ENCODE measurements at places on chromosomes 1 and 21.
A peak's percentile ranks its signal among the peaks of the same experiment; 100 is the strongest.

- DNase-seq, result no peak
These were observed 19.7 kb upstream of the LAPTM5 start for GRCh38 chr1:30777060-30777903.

DNA sequence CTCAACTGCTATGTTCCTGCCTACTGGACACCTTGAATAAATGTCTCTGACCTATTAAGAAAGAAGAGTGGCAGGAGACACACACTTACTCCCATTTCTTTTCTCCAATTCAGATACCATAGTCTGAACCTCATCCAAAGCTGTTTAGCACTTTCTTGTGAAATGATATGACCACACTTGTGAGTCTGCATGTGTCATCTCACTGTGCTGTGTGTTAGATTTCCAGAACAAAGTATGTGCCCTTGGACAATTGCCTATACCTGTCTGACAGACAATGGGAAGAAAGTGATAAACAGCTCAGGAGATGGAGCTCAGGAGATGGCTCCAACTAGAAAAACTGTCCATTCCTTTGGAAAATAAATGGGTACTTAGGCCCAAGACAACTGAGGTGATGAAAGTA is 48.4 kb downstream of the USP48 start:
- DNase-seq, result no peak

- DNase-seq, result no peak
These were observed 1030.5 kb downstream of the KCNT2 start for GRCh38 chr1:195577748-195578147.

DNA sequence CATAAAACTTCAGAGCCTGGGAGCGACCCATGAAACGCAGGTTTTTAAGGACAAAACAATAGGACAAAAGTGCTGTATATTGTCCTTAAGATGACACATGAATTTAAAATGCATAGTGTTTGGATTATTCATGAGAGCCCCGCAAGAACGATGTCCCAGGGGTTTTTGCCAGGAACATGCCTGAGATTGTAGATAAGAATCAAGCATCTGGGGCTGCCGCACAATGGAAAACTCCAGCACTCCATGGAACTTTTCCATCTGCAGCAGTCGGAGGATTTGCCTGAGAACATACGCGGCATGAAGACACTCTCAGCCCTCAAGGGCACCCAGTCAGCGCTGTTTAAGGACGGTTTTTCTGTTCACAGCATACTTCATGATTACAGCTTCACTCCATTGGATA is 5.3 kb upstream of the ERG start:
- no peak for DNase-seq

- DNase-seq, result no peak
These were observed 857.9 kb downstream of the BRINP3 start for GRCh38 chr1:189619682-189620332.

DNA sequence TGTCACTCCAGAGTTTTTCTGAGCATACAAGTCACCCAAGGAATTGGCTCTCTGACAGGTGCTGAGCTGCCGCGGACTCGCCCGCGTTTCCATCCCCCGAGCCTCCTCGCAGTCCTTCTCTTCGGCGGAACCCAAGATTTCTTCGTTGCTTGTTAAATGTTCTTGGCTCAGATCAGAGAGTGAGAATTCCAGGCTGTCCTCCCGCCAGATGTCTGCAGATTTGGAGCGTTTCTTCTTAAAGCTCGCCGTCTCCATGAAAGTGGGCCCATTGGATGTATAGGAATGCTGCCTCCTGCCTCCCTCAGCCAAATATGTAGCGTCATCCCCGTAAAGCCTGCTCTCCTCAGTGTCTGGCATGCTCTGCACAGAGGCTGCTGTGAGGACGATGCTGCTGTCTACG is 77.8 kb downstream of the TIAM1 start:
- no peak for DNase-seq

- no peak for DNase-seq
These were observed 764.8 kb downstream of the ADGRL2 start for GRCh38 chr1:82565546-82565945.

DNA sequence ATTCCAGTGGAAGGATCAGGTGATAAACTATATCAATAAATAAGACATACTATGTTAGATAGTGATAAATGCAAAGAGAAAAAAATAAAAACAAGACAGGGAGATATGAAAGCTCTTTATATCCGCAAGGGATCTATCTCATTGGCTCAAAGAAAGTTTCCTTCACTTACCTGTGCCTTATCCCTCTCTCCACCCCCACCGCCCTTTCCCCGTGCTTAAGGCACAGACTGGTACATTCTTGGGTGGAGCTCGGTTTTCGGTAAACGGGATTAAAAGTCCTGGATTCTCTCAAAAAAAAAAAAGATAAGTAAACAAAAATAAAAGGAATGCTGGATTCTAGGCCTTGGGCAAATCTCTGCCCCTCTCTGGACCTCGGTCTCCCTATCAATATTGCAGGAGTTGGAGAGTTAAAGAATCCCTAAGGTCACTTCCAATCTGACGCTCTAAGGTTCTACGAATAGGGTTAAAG is 593 bp upstream of the DNAJC16 start:
- DNase-seq, result no peak

GRCh38 chr1:104648269-104648691 is 898.6 kb downstream of the AMY1C start:
- no peak for DNase-seq

DNA sequence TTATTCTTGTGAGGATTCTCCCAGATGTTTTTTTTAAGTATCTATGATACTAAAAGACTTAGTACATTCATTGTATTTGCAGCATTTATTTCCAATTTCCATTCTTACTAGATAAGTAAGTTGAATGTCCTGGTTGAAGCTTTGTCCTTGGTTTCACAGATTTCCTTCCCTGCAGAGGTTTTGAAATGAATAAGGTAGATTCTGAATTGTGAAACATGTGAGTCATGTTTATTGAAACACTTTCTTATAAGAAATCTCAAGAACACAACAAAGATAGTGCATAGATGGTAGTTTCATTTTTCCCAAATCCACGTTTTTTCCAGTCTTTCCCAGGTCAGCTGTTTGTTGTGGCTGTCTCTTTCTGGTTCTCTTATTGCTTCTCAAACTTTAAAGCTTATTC is 24.8 kb downstream of the GABPA start:
- no peak for DNase-seq

DNA sequence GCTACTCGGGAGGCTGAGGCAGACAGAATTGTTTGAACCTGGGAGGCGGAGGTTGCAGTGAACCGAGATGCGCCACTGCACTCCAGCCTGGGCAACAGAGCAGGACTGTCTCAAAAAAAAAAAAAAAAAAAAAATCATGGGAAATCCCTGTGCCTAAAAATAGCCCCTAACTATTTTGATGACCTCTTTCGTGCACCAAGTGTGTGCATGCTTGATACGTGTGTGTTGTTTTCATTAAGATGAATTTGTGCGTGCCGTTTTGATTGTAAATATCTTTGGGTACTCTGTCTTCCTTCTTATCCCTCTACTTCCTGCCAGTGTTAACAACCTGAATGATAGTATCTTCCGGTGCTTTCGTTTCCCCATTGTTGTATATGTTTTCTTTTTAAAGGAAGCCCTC is 9.8 kb downstream of the CACYBP start:
- no peak for DNase-seq

GRCh38 chr1:231420299-231420958 is 1.7 kb downstream of the EGLN1 start:
- no peak for DNase-seq

DNA sequence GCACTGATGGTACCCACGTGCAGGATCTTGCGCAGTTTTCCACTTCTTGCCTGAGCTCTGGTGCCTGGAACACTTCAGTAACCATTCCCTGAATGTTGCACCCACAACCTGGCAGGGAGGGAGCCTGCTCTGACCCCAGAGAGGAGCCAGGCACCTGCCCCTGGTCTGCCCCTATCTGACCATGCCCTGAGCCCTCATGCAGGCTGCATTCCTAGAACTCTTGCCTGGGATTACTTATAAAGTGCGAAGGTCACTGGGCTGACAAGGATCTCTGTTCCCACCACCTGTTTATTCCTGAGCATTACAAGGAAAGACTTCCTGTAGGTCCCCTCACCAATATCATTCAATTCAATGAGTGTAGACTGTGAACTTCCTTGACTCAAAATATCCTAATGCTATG is 191.9 kb upstream of the FMN2 start:
- DNase-seq, result no peak

- DNase-seq, result no peak
These were observed 757.3 kb downstream of the LTN1 start for GRCh38 chr21:28235169-28235895.

DNA sequence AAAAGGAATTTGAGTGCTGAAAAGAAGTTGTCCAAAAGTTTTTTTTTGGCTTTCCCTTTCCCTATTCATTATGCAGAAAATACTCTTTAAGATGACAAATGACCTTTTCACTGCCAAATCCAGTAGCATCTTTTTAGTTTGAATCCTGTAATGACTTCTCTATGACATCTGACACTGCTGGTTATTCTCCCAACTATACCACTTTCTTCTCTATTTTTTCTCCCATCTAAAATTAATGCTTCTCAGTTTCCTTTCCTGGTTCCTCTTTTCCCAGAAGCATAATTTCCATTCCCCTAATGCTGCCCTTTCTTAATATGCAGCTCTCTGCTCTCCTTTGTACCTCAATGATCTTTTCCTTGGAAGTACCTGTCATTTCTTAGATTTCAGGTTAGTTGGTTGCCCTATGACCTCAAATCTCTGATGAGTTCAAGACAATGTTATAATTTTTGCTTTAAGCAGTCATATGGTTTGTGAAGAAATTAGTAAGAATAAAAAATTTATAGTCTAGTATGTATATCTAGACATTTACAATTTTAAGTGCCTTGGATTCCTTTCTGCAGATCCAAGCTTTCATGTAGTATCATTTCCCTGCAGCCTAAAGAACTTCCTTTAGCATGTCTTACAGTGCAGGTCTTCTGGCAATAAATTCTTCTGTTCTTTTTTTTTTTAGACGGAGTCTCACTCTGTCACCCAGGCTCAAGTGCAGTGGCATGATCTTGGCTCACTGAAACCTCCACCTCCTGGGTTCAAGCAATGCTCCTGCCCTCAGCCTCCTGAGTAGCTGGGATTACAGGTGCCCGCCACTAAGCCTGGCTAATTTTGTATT is 150.8 kb downstream of the CDC42BPA start:
- no peak for DNase-seq

DNA sequence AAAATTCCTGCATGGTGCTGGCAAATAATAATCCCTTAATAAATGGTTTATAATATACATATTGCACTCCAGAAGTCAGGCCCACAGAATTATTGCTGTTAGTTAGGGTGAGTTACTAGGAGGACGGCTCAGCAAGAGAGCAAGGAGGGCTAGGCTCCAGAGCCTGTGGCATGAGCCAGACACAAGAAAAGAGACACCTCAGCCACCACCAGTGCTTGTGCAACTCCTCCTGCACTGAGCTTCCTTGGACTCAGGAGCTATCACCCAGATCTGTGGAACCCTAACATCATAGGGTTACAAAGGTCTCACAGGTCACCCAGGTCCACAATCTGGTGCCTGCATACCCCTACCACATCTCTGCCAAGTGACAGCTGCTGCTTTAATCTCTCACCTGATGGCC is 12.8 kb upstream of the LRRC8D start:
- DNase-seq, result no peak

DNA sequence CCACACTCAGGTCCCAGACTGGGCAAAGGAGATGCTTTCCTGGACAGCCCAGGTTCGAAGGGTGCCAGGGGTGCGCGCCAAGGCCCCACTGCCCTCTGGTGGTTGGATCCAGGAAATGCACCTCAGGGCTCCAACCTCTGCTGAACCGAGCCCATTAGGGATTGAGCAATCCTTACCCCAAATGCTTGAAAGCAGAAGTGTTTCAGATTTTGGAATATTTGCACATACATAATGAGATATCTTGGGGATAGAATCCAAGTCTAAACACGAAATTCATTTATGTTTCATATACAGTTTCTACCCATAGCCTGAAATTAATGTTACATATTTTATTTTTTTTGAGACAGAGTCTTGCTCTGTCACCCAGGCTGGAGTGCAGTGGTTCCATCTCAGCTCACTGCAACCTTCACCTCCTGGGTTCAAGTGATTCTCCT is 57.4 kb downstream of the SLC9A1 start:
- DNase-seq, result peak; percentile 71

GRCh38 chr1:5110508-5110907 is 456.1 kb downstream of the AJAP1 start:
- DNase-seq, result no peak

- no peak for DNase-seq
These were observed 11.7 kb upstream of the CAPN9 start for GRCh38 chr1:230735447-230735846.

GRCh38 chr1:198534548-198535418 is 5.7 kb downstream of the ATP6V1G3 start:
- no peak for DNase-seq

GRCh38 chr1:206709772-206710459 is 25.2 kb downstream of the MAPKAPK2 start:
- no peak for DNase-seq

DNA sequence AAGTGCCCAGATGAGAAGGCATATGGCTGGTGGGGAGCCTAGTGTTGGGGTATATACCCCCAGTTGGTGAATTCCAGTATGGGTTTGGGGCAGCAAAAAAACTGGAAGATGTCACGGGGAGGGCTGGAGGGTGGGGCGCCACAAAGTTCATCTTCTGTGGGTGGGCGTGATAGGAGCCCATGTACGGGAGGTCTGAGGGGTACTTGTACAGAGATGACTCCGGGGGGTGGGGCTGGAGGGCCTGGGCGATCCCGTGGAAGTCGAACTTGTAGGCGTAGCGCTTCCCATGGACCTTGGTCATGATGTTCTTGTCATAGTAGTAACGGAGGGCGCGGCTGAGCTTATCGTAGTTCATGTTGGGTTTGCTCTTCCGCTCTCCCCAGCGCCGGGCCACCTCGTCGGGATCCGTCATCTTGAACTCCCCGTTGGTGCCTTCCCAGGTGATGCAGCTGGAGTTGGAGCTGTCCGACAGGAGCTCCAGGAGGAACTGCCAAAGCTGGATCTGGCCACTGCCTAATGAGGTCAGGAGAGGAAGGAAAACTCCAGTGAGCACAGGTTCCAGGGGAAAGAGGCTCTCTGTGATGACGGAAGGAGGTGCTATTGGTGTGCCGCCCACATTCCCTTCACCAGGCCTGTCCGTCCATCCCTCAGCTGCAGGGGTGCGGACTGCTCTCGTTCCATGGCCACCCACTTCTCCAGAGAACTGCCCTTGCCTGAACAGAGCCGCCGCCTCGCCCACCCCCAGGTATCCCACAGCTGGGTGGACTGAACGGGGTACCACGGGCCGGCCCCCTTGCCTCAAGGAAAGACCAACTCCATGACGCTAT is 114.7 kb downstream of the ERG start:
- DNase-seq, result no peak

All from activated CD4-positive, alpha-beta T cell treated with anti-CD3 and anti-CD28 coated beads, Interleukin-2, amount 50 U/mL, for 1 hour (primary cell).